ENCODE measurements at places on chromosomes 12 and 14.

DNA sequence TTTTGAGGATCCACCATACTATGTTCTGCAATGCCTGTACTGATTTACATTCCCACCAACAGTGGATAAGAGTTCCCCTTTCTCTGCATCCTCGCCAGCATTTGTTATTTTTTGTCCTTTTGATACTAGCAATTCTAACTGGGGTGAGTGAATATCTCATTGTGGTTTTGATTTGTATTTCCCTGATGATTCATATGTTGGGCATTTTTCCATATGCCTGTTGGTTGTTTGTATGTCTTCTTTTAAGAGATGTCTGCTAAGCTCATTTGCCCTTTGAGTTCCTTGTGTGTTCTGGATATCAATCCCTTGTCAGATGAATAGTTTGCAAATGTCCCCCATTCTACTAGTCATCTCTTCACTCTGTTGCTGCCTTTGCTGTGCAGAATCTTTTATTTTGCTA lies 49.0 kb upstream of the MSRB3 start:
- no peak for DNase-seq

DNA sequence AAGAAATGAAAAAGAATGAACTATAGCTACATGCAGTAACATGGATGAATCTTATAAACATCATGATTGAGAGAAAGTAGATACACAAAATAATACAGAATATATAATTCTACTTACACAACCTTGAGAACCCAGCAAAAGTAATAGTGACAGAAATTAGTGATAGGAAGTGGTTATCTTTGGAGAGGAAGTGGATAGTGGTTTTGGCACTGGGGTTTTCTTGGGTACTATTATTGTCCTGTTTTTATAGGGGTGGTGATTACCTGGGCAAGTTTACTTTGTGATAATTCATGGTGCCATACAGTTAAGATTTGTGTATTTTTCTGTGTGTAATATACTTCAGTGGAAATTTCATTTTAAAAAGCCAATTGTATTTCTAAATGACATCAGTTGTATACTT lies 352.7 kb downstream of the AEBP2 start:
- no peak for DNase-seq

DNA sequence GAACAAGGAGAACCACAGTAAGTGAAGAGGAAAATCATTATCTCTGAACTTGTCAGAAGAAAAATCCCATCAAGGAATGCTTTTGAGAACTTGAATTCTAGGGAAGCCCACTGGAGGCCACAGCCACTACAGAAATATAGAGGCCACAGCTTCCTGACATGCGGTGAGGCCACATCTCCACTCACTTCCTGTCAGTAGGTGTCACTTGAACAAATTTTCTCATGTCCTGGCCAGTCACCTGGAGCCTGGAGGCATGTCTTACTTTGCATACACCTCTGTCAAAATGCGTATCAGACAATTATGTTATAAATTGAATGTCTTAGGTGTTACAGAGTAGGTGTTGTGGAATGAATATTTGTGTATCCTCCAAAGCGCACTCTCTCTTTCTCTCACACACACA lies 370.3 kb downstream of the DAD1 start:
- no peak for DNase-seq

DNA sequence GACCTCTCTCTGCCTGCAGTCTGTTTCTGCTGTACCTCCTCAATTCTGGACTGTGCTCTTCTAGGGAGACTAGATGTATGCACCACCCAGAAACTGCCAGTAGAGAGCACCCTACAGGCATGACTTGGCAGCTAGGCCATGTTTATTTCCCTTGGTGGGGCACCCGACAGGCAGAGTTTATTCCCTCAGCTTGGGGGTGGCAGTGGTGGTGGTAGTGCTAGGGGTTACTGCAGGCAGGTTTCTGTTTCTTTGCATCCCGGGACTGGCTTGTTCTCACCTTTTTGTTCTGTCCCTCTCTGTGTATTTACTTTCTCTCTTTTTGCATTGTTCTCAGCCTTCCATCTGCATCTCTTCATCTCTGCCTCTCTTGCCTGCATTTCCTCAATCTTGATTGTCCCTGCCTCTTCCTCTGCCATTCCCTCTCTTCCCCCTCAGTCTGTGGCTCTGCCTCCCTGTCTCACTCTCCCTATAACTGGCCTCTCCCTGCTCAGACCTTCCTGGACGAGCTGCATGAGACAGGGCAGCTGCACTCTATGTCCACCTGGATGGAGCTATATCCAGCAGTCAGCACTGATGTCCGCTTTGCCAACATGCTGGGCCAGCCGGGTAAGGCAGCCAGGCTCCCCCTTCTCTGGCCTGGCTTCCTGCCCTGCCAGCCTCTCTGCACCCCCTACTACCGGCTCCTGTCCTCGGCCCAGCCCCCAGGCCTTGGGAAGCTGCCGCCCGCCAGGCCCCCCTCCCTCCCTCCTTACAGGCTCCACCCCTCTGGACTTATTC lies 13.8 kb downstream of the PRPF40B start:
- peak; percentile 16 for DNase-seq

GRCh38 chr14:50350975-50351374 lies 38.9 kb downstream of the DMAC2L start:
- DNase-seq = no peak

GRCh38 chr14:96246539-96246847 lies 9.5 kb upstream of the BDKRB1 start:
- DNase-seq = no peak

- DNase-seq = no peak
These were observed 250.3 kb downstream of the SPTSSA start for GRCh38 chr14:34211732-34212131.

All from stimulated activated CD4-positive, alpha-beta T cell treated with anti-CD3 and anti-CD28 coated beads, TNF-alpha, amount 100 ng/mL, for 24 hours (primary cell).